ENCODE measurements at places on chromosomes 1 and 21. TPM values are rescaled to one million over a fixed set of nuclear protein-coding genes. Genes with fewer than 3 reads are reported as not detected.

DNA sequence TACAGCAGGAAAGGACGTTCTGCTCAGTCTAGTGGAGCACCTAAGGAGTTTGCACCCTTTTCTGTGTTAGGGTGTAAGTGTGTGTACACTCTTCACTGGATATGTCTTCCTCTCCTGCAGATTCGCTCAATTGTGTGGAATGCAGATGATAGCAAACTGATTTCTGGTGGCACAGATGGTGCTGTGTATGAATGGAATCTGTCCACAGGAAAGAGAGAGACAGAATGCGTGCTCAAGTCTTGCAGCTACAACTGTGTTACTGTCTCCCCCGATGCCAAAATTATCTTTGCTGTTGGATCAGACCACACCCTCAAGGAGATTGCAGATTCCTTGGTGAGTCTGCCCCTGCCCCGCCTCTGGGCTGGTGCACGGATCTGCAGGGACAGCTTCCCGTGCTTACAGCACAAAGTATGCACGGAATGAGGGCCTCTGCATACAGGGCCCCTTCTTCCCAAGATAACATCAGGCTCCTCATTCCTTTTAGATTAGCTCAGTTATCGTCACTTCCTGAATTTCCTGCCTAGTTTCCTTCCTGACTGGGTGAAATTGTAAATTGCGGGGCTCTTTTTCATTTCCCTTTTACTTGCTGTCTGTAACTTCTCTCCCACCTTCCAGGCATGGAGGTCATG is 34.6 kb downstream of the CFAP57 start:
- DNase-seq = no peak

DNA sequence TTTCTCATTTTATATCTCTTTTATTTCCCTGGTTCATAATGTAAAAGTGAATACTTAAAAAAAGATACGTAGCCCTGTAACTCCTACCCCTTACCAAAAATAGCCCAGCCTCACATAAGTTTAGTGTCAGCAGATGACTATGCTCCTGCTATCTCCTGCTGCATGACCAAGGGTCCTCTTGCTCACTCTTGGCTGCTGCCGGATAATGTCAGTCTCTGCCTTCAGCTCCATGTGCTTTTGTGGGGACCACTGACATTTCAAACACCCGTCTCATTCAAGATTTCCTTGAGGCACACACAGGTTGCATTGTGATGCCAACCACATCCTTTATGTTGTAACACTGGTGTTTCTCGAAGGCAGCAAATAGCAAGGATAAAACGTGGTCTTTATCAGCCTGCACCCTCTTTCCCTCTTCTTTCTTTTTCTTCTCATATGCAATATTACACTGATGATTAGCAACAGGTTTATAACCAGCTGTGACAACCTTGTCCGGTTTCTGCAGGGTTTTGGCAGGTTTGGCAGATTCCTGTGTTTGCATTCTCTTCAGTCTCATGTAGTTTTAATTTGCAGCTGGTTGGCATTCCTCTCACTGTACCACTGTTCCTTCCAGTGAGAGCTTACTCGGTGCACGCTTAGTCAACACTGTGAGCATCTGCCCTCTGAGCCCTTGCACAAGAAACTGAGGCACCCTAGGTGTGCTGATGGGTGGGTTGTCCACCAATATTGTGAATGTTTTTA is 62.2 kb downstream of the ZNF684 start:
- DNase-seq = no peak

- DNase-seq = peak; percentile 58
These were observed 32.3 kb downstream of the KIAA2013 start for GRCh38 chr1:11893907-11894251.

GRCh38 chr1:232904566-232904965 is 45.8 kb upstream of the NTPCR start:
- DNase-seq = no peak

DNA sequence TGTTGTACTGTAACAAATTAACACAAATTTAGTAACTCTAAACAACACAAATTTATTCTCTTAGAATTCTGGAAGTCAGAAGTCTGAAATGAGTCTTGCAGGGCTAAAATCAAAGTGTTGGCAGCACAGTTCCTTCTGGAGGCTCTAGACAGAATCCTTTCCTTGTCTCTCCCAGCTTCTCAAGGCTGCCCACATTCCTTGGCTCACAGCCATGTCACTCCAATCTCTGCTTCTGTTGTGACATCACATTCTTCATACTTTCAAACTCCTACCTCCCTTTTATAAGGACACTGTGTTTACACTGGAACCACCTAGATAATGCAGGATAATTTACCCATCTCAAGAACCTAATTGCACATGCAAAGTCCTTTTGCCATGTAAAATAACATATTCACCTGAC is 225.0 kb upstream of the PRMT6 start:
- no peak for DNase-seq

DNA sequence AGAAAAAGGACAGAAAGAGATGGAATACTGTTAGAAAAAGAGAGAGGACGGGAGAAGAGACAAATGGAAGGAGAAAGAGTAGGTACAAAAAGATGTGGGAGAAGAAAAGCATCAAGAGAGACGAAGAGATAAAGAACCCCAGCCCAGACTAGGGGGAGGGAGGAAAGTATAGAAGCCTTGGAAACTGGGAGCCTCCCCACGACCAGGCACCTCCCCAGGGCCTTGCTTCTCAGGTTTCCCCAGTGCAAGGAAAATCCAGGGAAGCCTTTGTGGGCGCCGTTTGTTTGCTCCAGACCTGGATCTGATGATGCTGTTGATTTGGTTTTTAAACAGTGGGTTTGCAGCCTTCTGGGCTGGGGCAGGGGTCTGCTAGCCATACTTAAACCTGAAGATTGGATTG is 15.2 kb upstream of the ALX3 start:
- DNase-seq = no peak

DNA sequence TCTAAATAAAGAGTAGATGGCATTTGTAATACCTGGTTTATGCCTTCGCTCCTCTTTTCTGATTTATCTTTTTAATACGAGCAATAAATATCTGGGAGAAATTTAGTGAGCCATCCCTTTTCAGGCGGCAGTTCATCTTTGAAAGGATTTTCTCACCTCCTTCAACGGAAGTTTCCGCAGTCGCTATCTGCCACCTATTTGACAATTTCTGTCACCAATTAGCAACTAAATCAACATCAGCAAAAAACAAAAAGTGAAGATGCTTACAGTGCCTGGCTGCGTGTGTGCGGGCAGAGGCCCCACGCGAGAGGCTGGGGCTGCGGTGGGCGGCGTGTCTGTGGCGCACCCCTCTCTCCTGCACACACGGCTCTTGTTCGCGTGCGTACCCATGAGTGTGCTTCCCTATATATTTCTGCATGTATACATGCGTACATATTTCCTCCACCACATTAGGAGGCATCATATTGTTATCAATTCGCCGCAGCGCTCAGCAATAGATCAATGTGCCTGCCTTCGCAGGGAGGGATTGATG is 117.3 kb upstream of the BARHL2 start:
- DNase-seq = no peak

DNA sequence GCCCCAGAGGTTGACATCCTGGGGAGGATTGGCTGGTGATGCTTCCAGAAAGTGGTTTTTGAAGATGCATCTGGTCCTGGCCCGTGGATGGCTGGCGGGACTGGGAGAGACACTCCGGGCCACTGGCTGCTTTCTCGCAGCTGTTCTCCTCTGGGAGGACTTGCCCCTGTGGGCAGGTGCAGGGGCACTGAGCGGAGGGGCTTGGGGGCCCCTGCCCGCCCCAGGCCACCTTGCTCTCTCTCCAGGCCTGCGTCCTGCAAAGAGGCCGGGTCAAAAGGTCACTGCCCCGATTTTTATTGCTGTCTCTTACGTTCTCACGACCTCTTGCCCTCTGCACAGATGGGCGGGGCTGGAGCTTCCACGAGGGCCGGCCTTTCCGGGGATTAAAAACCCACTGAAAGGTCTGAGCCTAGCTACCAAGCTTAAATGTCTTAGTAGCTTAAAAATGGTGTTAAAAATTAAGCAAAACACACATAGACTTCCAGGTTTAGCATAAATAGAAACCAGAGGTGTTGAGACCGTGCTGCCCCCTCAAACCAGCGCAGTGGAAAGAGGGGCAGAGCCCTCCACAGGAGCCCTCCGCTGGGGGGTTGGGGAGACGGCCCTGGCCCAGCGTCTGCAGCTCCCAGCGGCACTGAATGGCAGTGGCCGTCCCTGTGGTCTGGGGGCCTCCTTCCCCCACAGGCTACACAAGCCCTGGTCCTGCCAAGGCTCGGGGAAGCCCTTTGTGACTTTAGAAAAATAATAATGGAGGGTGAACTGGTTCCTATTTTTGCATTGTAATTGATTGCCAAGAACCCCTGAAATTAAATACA is 43.9 kb downstream of the SKI start:
- DNase-seq = no peak

GRCh38 chr1:159509440-159510228 is 26.2 kb downstream of the OR10J5 start:
- DNase-seq = no peak

DNA sequence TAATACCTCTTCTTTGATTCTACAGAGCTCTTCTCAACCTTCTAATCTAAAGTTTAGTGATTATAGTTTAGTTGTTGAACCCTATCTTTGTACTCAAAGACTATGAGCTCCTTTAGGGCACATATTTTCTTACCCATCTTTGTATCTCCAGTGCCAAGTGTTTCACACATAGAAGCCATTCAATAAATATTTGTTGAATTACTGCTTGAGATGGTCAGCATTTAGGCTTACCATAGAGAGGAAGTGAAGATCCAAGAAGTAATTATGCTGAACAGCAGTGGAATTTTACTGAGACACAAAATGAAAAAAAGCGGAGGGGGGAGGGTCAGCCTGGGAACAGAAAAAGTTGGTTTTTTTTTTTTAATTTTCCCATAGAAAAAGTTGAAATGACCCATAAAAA is 21.9 kb downstream of the PIK3R3 start:
- DNase-seq = no peak

DNA sequence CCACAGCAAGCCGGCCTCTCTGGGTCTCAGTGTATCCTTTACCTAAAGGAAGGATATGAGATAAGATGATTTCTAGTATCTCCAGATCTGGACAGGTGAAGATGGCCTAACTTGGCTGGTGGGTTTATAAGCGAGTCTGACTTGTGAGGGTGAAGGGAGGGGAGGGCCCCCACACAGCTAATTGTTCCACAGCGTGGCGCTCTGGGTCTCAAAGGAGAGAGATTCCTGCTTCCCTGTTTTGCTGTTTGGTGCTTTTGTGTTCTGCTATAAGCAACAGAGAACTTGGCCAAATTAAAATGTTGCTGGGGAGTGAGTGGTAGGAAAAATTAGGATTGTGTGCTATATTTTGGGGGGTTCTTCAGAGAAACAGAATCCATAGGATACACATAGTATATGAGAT is 28.9 kb upstream of the NLRP3 start:
- DNase-seq = no peak

GRCh38 chr1:30837653-30838052 is 70.9 kb downstream of the SDC3 start:
- no peak for DNase-seq

DNA sequence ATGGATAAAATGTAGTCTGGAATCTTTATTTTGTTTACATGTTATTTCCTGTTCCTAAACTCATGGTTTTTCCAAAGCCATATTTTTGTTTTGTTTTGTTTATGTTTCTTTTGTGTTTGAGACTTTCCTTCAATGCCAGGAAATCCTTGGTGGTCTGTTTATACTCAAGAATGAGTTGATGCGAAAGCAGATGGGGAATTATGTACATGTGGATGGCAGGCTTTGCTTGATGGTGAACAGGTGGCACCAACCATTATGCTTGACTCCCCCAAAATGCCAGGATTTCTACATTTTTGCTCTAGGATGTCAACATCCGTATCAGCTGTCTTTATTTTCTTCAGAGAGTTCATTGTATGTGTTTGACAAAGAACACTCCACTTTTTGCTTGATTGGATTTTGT is 448.5 kb downstream of the PRDM2 start:
- no peak for DNase-seq

GRCh38 chr1:55958498-55958897 is 620.9 kb downstream of the PLPP3 start:
- DNase-seq = no peak

EFCAB14 gene
- 83.3 TPM for total RNA-seq

NGF gene
- not detected for total RNA-seq

SPRR5 gene
- total RNA-seq = not detected

LRP8 gene
- total RNA-seq = 23.7 TPM

FCGR3B gene
- total RNA-seq = not detected

ZFYVE9 gene
- 1.6 TPM for total RNA-seq

C1orf21 gene
- total RNA-seq = 0.59 TPM

UBL4B gene
- total RNA-seq = not detected

OR10Z1 gene
- total RNA-seq = not detected

OR2W3 gene
- not detected for total RNA-seq

All from CD4-positive, CD25-positive, alpha-beta regulatory T cell (primary cell).